ENCODE measurements at places on chromosomes 2 and 18. TPM values are rescaled to one million over a fixed set of nuclear protein-coding genes. Genes with fewer than 3 reads are reported as not detected.

The TMEM169 gene
- 0.28 TPM for total RNA-seq

The ITGB1BP1 gene
- 27.5 TPM for total RNA-seq

The TSPYL6 gene
- 0.83 TPM for total RNA-seq

The TMEM150A gene
- total RNA-seq = 3.6 TPM

The REG3A gene
- total RNA-seq = not detected

The CLASP1 gene
- total RNA-seq = 66.7 TPM

The STARD6 gene
- 0.43 TPM for total RNA-seq

The COL6A3 gene
- total RNA-seq = 4.1 TPM

The SPATA3 gene
- not detected for total RNA-seq

The FAM124B gene
- total RNA-seq = 0.97 TPM

The SP110 gene
- 1.8 TPM for total RNA-seq

The LPIN1 gene
- total RNA-seq = 36.6 TPM

The DLX1 gene
- total RNA-seq = 0.74 TPM

The C2orf81 gene
- 1.6 TPM for total RNA-seq

GRCh38 chr2:9538000-9538507 lies 17.6 kb downstream of the ADAM17 start:
- no peak for ATAC-seq

GRCh38 chr2:218422403-218423086 lies 3.6 kb downstream of the VIL1 start:
- no peak for ATAC-seq

- no peak for ATAC-seq
Measured at GRCh38 chr18:62164855-62165487, 21.9 kb downstream of the PIGN start.

- ATAC-seq = no peak
Measured at GRCh38 chr2:159300586-159300985, 14.1 kb upstream of the WDSUB1 start.

GRCh38 chr2:204109681-204110080 lies 173.1 kb downstream of the ICOS start:
- ATAC-seq = no peak

GRCh38 chr2:160331258-160332025 lies 131.4 kb upstream of the ITGB6 start:
- peak; percentile 51 for ATAC-seq

DNA sequence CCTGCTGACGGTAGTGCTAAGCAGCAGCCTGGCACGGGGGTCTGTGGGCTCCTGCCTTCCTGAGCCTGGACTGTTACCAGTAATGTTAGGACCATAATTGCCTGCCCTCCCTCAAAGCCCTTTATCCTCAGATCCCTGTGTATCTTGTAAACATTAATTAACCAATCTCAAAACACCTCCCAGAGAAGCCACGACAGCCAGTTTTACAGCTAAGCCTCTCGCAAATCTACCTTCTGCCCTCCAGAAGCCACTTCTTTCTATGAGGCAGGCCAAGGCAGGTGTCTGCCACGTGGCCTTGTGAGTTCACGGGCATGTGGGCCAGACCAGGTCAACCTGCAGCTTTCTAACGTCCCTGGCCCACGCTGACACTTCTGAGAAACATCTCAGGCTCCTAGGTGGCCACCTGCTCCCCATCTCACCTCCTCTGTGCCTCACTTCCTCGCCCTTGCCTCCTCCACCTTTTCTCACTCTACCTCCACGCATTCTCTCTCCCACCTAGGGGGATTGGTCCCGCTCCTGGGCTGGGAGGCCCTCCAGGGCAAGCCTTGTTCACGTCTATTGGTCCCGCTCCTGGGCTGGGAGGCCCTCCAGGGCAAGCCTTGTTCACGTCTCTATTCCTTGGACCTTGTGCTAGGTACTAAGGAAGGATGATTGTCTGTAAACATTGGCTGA lies 64.3 kb downstream of the EDAR start:
- ATAC-seq = no peak

DNA sequence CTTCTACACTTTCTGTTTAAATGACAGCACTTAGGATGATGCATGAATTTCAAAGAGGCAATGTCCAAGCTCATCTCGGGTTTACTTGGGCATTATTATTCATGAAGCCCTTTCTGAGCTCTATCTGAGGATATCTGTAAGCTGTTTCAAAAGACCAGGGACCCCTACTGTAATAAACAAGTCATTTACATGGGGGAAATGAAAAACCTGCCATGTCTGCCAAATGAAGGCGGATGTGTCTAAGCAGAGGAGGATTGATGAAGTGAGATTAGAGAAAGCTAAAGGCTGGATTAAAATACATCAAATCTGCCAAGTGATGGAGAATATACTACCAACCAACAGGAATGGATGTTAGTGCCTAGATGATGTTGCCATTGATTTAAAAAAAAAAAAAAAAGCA lies 64.5 kb downstream of the SUCLG1 start:
- no peak for ATAC-seq

DNA sequence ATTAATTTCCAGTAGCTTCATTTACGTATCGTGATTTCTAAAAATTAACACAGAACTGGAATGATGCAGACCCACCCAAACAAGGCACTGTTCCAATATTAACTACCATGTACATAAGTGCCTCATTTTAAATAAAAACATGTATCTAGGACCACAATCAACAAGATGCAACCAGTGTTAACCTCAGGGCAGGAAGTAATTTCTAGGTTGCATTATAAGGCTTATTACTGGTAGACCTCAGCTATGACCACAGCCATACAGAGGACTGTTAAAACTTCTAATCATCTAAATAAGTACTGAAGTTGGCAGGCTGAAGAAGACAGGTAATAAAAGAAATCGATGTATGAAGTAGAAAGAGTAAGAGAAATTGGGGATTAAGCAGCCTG lies 262.9 kb downstream of the HDAC4 start:
- ATAC-seq = no peak

DNA sequence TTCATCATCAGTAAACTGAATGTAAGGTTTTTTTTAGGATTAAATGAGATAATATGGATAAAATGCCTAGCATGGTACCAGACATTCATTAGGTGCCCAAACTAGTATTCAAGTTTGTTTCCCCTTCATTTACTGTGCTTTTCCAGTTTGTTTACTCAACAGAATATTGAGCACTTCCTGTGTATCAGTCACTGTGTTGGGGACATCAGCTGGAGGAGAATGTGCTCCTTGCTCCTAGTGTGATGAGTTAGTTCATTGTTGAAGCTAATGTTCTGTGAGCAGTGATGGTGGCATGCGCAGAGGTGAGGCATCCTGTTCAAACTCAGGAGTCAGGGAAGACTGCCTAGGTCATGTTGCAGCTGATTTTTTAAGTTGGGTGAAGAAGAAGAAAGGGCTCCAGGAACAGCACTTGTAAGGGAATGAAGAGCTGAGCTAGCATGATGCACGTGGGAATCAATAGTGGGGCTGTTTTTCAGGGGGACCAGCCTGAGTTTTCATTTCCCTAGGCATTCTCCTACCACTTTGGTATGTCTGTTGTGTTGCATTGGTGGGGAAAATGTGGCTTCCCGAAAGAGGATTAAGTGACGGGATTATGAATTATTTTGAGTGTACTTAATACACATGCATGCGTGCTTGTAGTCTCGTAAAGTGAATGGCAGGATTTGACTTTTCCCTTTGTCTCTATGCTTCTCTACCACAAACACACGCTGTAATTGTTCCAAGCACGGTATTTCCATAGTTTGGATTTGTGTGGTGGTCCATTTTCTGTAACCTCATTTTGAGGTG lies 23.7 kb downstream of the TTLL4 start:
- no peak for ATAC-seq

GRCh38 chr2:121412349-121412748 lies 118.3 kb upstream of the RNU4ATAC start:
- ATAC-seq = no peak

DNA sequence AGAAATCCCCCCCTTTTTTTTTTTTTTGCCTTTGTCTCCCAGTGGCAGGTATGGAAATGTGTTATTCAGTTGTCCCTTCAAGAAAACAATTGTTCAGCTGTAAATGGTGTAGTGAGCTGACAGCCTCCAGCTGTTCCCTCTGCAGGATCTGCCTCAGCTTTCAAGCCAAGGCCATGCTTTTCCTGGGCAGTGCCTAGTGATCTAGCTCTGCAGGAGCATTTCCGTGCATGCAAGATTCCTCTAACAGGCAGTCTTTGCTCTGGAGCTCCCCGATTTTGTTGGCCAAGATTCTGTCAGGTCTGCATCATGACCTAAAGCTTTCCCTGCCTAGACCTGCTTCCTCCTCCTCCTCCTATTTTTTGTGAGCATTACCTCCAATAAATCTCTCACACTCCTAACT lies 300.7 kb upstream of the UBE2E3 start:
- ATAC-seq = no peak

- peak; percentile 77 for ATAC-seq
Measured at GRCh38 chr18:52950155-52950554, 610.2 kb downstream of the DCC start.

- ATAC-seq = no peak
Measured at GRCh38 chr2:10005461-10006235, 37.7 kb upstream of the KLF11 start.

- no peak for ATAC-seq
Measured at GRCh38 chr2:127585270-127585807, 49.9 kb downstream of the MYO7B start.

GRCh38 chr2:15556311-15556930 lies 4.7 kb downstream of the NBAS start:
- ATAC-seq = no peak

GRCh38 chr2:102025016-102025501 lies 33.3 kb downstream of the IL1R2 start:
- ATAC-seq = no peak

DNA sequence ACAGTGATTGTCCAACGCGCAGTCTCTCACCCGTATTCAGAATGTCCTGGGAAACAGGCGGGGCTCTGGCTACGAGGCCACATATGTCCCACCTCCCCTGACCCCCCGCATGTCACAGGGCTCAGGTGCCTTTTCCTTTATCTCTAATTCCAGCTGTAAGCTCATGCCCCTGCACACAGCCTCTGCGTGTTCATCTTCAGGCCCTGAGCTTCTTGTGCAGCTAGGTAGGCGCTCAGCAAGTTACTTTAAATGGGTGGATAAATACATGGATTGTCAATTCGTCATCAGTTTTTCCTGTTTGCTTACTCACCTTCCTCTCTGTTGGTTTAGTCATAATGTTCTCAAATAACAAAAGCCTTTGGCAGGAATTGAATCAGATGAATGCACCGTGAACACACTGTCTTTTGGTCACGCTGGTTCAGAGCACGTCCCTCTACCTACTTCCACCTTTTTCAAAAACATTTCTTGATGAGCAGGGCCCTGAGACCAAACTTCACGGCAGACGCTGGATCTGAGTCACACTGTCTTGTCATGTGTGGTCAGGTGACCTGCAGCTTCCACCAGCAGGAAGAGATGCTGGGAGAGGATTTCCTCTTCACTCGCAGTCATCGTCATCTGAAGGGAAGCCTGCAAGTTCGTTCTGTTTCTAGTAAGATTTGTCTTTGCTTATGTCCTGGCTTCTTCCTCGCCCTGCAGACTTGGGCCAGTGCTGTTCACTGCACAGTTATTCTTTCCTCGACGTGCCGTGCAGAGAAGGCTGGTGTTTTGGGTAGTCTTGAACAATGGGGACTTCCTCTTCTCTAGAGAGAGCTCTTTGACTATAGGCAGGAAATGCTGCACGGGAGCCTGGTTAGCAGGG lies 138.1 kb downstream of the PTGR3 start:
- peak; percentile 61 for ATAC-seq

DNA sequence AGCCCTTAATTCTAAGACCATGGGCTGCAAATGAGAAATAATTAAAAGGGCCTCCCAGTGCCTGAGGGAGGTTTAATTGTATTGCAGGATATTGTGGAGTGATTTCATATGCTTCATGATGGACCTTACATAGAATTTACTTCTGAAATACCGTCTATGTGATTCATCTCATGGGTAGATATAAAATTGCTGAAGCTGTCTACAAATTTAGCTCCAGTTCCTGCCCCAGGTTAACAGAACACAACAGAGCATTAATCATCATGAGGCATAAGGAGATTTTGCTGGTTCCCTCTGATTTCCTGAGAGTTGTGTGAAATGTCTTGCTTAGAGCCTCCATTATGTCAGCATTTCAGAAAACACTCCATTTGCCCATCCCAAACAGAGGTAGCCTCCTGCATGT lies 770 bp downstream of the UPP2 start:
- no peak for ATAC-seq

DNA sequence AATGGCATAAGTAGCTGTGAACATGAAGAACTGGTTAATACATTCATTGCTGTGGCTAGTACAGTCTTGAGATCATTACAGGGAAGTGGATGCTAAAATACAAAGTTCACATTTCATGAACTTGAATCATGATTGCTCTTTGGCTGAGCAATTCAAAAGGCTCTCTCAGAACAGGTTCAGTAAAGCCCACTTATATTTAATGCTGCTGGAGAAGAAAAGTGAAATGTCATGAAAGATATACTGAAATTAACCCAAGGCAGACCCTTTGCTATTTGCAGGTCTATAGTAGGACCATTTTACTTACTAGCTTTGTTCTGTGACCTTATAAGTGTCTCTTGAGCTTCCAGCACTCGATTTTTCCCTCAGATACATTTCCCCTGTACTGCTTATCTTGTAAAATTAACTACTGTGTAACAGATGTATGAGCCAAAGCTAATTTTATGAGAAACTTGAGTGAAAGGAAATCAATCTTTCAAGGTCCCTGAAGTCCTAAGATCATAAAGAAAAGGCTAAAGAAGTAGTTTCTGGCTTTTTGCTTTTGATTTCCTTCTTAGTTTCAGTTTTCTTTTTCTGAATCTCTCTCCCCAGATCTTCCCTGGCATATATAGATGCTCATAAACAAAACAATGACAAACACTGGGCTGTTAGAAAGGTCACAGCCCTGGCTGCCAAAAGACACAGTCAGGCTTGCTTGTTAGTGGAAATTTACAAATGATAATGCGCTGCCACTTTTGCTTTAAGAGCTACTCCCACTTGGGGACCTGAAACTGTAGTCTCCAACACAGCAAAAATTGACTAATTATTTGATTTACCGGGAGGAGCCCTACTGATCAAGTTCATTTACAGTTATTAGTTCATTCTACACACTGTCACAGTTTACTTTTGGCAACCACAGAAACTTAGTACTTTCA lies 132.7 kb upstream of the XPO1 start:
- peak; percentile 84 for ATAC-seq

- no peak for ATAC-seq
Measured at GRCh38 chr2:6885968-6886367, 8.4 kb downstream of the RSAD2 start.

- ATAC-seq = no peak
Measured at GRCh38 chr2:96526101-96526591, 10.4 kb upstream of the ARID5A start.
